ENCODE measurements at places on chromosomes 5 and 9.

DNA sequence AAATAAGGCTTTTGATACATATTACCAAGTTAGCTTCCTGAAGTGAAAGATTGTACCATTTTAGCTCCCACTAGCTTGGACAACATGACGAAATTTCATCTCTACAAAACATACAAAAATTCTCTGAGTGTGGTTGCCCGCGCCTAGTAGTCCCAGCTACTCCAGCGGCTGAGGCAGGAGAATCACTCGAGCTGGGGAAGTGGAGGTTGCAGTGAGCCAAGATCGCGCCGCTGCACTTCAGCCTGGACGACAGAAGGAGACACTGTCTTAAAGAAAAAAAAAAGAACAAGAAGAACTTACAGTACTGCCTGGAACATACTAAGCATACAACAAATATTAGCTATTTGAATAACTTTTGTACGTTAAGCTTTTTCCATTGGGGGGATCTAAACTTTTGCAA lies 29.7 kb upstream of the NRG2 start:
- DNase-seq = no peak

DNA sequence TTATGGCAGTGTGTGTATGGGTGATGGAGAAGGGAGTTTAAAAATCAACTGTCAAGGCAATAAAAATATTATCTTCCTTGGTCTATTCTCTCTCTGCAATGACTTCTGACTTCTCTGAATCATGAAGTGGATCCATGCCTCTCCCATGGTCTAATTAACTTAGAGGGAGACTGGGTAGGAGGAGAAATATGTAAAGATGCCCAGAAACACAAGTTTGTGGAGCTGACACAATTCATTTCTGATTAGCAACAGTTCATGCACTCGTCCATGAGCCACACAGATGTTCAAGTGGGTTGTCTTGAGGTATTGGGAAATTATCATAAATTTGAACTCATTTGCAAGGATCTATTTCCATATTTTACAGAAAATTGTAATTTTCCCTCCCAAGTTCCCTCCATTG lies 38.1 kb downstream of the INSYN2B start:
- no peak for DNase-seq

DNA sequence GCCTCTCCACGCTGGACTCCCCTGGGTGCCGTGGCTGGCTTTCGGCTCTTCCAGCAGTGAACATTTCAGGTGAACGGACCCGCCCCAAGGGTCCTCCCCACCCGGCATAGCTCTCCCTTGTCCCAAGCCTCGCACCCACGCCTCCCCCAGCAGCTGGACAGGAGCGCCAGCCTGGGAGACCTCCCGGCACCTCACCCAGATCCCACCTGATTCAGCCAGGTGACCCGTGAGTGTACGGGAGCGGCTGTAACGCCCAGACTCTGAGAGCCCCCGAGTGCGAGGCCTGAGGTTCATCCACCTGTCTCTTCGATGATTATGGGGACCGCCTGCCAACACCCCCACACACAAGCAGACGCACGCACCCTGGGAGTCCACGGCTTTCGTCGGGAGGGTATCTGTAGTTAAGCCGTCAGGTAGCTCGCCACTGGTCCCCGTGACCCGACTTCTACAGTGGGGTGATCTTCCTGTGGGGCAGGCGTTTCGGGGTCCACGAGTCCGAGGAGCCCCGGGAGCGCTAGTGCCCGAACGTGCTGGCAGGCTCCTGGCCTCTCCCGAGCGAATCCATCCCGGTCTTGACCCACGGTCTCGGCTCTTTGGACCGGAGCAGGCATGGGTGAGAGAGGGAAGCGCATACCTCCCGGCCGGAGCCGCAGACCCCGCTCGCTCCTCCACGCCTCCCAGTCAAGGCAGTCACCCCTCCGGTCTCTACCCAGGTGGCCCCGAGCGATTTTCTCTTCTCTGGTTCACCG lies 14.9 kb downstream of the TRIM7 start:
- peak; percentile 60 for DNase-seq

- no peak for DNase-seq
Measured at GRCh38 chr5:108382784-108383330, 959 bp upstream of the FBXL17 start.

- DNase-seq = no peak
Measured at GRCh38 chr5:142109331-142110045, 909 bp downstream of the NDFIP1 start.

- DNase-seq = peak; percentile 54
Measured at GRCh38 chr5:171961117-171961516, 45.3 kb downstream of the FBXW11 start.

- DNase-seq = no peak
Measured at GRCh38 chr9:2023532-2023931, 8.4 kb downstream of the SMARCA2 start.

GRCh38 chr5:179763215-179763945 lies 30.4 kb upstream of the LTC4S start:
- peak; percentile 39 for DNase-seq

GRCh38 chr5:44382894-44383293 lies 6.3 kb downstream of the FGF10 start:
- no peak for DNase-seq

GRCh38 chr9:32525709-32526030 lies 326 bp downstream of the RIGI start:
- no peak for DNase-seq

GRCh38 chr5:139856714-139857113 lies 61.1 kb downstream of the PSD2 start:
- DNase-seq = no peak

DNA sequence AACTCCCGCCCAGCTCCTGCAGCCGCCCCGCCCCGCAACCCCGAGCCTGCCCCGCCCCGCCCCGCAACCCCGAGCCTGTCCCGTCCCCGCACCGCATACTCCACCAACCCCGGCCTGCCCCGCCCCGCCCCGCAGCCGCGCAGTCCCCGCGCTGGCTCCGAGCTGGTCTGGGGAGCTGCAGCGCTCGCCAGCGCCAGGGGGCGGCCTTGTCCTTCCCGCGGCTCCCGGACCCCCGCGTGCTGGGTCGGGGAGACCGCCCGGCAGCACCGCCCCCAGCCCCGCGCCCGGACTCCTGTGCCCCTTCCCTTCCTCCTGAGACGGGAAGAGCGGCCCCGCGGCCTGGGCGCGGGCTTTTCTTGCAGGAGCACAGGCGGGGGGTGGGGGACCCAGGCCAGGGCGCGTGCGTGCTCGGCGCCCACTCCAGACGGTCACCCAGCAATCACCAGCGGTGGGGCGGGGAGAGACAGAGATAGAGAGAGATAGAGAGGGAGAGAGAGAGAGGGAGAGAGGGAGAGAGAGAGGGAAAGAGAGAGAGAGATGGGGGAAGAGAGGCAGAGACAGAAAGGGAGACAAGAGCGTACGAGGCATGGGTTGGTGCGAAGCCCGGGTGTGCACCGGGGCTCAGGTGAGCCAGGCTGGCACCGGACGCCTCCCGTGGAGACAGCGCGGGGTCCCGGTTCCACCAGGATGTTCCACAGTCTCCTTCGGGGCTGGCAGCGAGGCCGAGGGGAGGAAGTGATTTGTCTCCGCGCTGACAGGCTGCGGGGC lies 14.7 kb upstream of the TMEM250 start:
- peak; percentile 37 for DNase-seq

DNA sequence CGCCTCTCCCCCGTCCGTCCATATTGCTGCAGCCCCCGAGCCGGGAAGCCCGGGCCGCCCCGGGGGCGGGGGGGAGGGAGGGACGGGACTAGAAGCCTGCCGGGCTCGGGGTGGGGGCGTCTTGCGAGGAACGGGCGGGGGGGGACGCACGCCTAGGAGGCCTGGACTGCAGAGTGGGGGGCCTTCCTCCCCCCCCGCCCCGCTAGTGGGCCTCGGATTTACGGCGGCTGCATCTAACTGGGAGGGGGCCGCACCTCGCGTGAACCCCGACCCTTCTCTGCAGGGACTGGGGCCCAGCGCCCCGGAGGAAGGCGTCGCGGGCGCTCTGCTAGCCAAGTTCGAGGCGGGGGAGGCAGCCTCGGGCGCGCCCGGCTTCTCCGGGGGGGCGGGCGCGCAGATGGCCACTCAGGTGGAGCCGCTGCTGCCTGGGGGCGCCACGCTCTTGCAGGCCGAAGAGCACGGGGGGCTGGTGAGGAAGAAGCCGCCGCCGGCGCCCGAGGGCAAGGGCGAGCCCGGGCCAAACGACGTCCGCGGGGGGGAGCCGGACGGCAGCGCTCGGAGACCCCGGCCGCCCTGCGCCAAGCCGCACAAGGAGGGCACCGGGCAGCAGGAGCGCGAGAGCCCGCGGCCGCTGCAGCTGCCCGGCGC lies at the start of gene LARP1:
Gene LARP1 (plus strand): TSS at position 17 of the 648 bp plus-strand sequence. CDS start 381 bp downstream, at position 398.
- peak; percentile 34 for DNase-seq

DNA sequence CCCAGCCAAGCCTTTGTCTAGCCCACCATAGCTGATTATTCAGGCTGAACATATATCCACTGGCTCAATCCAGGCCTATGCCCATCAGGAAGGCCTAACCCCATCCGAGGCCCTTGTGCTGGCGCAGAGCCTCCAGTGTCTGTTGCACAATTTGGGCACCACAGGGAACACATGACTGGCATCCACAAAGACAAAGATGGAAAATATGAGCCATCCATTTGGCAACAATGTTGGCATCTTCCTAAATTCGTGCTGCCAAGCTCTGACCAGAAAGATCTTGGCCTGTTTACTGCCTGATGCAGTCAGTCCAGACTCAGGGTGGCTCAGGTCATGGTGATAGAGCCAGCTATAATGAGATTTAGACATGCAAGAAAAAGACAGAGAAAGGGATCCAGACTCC lies 233.8 kb downstream of the PIK3R1 start:
- no peak for DNase-seq

- DNase-seq = no peak
Measured at GRCh38 chr9:78210841-78211301, 25.0 kb upstream of the CEP78 start.

DNA sequence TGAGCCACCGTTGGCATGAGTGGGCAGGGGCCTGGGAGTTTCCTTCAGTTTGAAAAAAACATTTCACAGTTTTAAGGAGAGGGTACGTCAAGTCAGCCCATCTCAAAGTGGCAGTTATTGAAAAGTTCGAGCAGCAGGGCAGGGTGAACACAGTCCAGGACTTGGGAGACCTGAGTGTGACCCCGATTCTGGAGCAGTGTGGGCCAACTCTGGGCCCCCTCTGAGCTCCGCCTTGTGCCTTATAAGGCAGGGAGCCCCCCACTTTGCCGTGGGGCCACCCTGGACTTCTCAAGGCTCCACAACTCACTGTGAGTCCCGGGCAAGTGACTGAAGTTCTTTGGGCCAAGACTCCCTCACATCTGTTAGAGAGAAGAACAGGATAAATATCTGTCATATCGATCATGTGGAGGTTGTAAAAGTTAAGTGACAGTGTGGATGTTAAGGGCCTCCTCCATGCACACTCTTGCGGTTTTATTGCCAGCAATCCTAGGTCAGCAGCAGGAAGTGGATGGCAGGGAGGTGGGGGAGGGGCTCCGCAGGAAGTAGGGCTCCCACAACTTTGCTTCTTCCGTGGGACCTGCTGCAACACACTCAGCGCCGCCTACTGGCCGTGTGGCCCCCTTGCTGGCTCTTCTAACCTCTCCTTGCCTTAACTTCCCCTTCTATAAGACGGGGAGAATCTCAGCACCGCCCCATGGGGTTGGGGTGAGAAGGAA lies 38.4 kb downstream of the HRH2 start:
- DNase-seq = peak; percentile 88

DNA sequence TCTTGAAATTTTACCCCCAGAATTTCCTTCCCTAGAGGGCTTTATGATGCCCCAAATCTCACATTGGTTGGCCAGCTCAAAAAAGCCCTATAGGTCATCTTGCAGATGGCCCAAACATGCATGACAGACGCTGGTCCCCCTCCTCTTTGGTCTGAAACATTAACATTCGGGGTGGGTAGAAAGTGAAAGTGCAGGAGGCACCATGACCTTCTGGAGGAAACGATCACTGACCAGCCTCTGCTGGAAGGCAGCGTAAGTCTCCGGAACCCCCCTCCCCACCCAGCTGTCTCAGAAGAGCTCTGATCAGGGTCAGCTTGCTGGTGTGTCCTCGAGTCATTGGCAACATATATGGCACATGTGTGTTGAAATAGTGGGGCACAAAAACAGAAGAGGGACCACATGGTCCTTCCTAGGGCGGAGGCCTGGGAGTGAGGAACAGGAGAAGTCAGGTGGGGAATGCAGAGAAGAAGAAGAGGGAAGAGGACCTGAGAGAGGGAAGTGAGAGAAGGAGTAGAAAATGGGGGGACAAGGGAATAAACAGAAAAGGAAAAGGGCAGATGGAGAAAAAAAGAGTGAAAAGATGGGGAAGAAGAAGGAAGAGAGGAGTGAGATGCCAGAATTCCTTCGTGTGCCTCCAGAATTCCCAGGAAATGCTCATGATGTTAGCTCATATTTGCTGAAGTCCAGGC lies 46.2 kb downstream of the IL31RA start:
- no peak for DNase-seq
